Stimulated activated naive CD8-positive, alpha-beta T cell treated with anti-CD3 and anti-CD28 coated beads, Interleukin-15, amount 100 ng/mL, for 72 hours (primary cell): ENCODE measurements at places on chromosomes 16 and 17.

DNA sequence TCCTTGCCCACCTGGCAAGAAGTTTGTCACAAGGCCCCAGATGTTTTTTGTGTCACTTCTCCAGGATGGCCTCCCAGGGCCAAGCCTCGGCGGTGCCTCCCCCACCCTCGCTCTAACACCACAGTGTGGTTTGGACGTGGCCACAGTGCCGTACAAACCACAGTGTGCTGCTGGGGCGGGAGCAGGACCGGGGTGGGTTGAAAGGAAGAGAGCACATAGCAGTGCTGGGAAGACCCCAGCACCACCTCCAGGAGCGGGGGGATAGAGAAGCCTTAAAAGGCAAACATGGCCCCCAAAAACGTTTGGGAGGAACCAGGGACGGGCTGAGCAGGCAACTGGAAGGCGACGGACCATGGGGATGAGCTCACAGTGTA lies 5.0 kb upstream of the BCL6B start:
- DNase-seq = no peak

- no peak for DNase-seq
Observed at GRCh38 chr17:21042458-21043295, at the start of gene USP22. TSS of gene USP22 (minus strand) at chr17:21043011. CDS start at chr17:21042835, 176 bp downstream.

DNA sequence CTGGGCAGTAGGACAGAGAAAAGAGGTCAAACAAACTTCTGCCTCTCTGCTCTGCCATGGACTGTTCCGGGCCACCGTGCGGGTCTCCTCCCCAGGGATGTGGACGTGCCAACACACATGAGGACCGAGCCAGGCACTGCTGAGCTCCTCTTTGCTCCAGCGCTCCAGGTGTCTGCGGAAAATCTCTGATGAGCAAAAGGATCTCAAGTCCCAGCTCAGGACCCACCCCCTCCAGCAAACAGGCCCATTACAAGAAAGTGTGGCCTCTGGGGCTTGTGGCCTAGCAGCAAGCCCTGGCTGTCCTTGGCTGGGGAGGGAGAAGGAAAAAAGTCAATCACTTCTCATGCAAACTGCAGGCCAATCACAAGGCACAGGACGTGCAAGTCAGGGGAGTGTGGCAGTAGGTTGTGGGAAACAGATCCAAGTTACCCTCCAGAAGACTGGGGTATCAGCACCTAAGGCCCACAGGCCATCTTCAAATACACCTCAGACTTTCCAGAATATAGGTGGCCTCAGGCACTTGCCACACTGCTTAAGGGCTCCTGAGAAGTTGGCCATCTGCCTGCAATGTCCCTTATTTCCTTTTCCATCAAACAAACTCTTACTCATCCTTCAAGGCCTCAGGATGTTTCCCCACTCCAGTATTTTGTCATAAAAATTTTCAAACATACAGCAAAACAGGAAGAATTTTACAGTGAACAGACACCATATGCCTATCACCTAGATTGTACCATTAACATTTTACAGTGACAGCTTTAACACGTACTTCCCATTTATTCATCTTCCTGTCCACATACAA lies 36.0 kb upstream of the SREBF1 start:
- DNase-seq = no peak

DNA sequence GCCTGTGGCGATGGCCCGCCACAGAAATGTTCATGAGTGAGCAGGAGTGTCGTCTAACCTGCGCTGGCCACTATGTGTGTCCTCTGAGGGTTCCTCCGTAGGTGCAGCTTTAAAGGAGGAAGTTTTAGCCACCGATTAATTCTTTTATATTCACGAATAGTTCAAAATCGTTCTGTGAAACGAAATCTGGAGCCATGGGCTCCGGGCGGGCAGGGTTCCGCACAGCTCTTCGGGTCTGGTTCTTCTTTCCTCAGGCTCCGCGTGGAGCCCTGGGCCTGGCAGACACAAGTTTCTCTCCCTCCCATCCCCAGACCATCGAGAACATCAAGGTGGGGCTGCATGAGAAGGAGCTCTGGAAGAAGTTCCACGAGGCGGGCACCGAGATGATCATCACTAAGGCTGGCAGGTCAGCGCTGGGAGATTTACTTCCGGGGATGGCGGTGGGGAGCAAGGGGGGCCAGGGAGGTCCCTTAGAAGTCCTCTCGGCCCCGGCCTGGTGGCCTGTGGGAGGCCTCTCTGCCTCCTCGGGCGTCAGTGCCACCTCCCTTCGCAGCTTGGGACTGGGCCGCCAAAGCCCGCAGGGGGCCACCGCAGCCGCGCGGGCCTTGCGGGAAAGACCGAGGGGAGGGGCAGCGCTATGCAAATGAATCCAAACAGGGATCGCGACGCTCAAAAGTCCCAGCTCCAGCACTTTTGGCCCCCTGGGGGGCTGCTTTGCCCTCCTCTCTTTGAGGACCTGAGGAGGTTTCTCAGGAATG lies 5.2 kb downstream of the TBX4 start:
- no peak for DNase-seq

- DNase-seq = peak; percentile 49
Observed at GRCh38 chr16:17921357-17921978, 415.1 kb downstream of the NPIPA8 start.

DNA sequence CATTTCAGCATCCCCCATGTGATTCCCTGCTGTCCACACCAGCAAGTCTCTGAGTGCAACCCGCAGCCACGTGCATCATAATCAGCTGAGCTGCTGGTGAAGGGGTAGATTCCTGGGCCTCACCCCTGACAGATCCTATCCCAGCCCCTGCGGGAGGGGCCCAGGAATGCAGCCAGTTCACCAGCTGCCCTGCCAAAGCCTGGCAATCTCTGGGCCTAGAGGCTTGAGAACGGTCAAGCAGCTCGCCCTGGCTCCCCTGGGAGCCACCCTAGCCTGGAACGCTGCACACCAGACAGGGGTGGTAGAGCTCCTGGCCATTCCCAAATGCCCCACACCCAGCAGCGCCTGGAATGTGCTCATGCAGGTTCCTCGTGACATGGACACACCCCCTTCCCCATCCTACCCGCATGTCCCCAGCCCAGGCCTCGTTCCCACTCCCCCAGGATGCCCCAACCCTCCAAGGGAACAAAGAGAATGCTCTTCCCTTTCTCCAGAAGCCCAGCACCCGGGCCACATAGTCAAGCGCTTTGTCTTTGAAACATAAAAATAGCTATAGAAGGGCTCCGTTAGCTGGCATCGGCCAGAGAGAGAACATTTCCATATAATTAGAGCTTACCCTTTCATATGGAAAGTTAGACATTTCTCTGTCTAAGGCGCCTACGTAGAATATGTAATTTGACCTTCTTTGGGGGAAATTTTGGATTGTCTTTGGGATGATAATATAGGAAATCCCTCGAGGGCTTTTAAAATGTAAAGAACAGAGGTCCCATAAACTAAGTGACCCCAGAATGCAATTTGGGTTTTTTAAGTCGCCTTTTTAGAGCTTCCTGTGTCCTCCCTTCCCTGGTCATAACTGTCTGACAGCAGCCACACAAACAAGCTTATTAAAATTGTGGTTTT lies 3.4 kb downstream of the CEP295NL start:
- DNase-seq = no peak

DNA sequence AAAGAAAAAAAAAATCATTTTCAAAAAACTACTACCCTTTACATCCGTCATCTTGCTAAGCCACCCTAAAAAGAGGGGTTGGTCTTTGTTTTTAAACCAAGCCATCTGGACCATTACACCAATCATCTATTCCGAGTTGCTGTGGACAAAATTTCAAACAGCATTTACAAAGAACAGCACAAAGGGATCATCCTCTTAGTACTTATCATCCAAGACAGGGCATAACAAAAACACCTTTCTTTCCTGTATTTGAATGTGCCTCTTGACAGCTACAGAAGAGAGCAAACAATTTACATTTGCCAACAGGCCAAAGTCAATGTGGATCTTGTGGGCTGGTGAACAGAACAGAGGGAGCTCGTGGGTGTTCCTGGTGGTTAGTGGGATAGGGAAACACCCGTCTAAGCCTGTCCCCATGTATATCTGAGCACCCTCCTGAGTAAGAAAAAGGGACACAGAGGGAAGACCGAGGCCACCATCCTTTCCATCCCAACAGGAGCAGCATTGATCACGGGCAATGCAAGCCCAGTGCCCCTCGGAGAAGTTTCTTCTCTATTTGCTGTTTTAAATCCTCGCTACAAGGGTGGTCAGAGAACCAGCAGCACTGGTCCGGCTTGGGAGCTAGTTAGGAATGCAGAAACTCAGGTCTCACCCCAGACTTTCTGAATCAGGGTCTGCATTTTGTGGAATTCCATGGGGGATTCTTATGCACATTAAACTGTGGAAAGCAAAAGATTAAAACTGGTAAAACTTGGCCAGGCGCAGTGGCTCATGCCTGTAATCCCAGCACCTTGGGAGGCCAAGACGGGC lies 1.9 kb downstream of the SLC39A11 start:
- DNase-seq = no peak

GRCh38 chr16:55701442-55702319 lies 45.9 kb downstream of the SLC6A2 start:
- DNase-seq = peak; percentile 34

GRCh38 chr16:4626396-4626795 lies 1.8 kb downstream of the MGRN1 start:
- no peak for DNase-seq

DNA sequence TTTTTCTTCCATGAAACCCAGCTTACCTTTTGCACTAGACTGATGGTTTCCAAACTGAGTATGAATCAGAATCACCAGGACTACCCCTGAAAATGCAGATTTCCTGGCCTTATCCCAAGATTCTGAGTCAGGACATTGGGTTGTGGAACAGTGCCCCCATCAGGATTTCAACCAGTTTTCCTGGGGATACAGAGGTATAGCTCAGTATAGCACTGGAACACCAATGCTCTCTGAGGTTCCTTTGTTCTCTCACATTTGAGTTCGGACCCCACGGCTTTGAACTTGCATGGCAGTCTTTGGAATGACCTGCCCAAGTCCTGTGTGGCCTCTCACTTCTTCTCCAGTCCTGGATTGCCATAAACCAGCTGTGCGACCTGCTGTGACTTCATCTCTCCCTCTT lies 12.8 kb upstream of the CCL8 start:
- no peak for DNase-seq

DNA sequence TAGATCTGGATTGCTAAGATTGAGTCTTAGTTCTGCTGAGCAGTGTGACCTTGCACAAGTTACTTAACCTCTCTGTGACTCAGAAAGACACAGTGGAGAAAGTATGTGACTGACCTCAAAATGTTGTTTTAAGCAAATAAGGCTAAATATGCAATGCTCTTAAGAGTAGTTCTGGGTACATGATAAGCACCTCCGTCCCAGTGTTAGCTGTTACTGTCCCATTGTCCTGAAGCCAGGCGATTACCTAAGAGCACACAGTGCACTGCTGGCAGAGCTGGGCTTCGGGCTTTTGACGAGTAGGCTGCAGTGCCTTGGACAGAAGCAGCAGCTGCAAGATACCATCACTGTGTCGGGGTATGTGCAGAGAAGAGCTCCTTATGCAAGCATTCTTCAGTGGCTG lies 32.7 kb upstream of the FOXF1 start:
- no peak for DNase-seq

DNA sequence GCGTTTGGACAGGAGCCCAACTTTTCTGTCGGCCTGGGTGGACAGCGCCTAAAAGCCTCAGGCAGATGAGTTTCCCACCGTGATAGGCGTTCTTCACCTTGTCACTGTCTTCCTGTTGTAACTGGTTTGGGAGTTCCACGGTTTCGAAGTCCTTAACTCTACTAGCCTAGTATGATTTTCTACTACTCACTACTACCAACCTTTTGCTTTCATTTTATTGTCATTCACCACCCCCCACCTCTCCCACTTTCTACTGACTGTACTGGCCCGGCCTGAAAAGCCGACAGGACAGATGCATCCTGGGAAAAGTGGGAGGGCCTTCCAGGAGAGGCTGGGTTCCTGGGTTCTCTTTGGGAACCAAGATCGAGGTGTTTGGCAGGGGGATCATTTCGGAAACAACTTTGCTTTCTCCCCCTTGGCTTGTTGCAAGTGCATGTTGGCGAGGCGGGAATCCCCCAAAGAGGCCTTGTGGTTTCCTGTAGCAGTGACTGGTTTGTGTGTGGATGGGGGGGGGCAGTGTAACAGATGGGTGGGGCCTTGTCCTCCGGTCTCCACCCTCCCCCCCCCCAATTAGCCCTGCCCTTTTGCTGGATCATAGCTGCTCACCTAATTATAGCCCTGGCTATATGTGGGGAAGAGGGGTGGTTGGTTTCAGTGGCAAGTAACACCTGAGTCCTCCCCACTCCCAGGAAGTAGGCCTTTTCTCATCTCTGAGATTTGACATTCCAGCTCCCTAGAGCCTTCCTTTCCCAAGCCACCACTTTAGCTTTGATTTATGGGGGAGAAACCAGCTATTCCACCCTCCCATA lies 1.4 kb downstream of the EIF5A start:
- DNase-seq = peak; percentile 90

- DNase-seq = no peak
Observed at GRCh38 chr16:12559714-12560113, 244.0 kb downstream of the CPPED1 start.

GRCh38 chr16:526181-527014 lies 1.1 kb upstream of the CAPN15 start:
- peak; percentile 26 for DNase-seq

DNA sequence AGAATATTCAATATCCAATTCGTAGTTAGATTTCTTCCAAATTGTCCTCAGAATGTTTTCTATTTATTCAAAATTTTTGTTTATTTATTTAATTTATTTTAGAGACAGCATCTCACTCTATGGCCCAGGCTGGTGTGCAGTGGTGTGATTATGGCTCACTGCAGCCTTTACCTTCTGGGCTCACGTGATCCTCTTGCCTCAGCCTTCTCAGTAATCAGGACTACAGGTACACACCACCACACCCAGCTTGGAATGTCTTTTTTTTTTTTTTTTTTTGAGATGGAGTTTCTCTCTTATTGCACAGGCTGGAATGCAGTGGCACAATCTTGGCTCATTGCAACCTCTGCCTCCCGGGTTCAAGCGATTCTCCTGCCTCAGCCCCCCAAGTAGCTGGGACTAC lies 3.5 kb upstream of the DRG2 start:
- no peak for DNase-seq

GRCh38 chr17:57121308-57122042 lies 36.4 kb downstream of the AKAP1 start:
- DNase-seq = no peak

- no peak for DNase-seq
Observed at GRCh38 chr16:794091-794822, 5.8 kb downstream of the CHTF18 start.

GRCh38 chr17:63703029-63703428 lies 3.1 kb upstream of the LIMD2 start:
- DNase-seq = no peak

DNA sequence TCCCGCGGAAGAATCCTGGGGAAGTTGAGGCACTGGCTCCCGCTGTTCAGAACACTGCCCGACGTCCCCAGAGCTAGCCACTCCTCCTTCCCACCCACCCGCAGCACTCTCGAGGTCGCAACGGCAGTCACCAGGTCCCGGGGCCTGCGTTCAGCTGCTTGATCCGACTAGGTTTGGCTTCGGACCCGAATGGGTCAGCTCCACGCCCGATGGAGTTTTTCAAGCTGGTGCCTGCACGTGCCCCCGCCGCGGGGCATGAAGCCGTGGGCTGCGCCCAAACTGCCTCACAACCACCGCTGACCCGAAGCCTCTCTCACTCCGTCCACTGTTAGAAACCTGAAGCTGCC lies 12.4 kb upstream of the ODF4 start:
- no peak for DNase-seq

- DNase-seq = no peak
Observed at GRCh38 chr17:63830278-63830677, 2.8 kb upstream of the FTSJ3 start.
